ENCODE measurements at places on chromosomes 6 and 20.

- DNase-seq: no peak
Measured at GRCh38 chr6:51626391-51626790, 461.0 kb downstream of the PKHD1 start.

DNA sequence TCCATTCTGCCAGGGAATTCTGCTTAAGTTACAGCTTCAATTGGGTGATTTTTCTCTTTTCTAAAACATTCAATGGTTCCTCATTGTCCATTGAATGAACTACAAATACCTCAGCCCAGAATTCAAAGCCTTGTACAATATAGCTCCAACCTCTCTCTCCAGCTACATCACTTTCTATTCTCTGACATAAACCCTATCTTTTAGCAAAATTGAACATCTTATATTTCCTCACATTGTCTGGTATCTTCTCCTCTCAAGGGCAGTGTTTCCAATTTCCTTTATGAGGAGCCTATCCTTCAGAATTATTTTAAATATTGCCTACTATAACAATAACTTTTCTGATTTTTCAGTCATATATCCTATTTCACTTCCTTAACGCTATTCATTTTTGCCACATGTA, 203.6 kb upstream of the RNF217 start:
- DNase-seq: no peak

DNA sequence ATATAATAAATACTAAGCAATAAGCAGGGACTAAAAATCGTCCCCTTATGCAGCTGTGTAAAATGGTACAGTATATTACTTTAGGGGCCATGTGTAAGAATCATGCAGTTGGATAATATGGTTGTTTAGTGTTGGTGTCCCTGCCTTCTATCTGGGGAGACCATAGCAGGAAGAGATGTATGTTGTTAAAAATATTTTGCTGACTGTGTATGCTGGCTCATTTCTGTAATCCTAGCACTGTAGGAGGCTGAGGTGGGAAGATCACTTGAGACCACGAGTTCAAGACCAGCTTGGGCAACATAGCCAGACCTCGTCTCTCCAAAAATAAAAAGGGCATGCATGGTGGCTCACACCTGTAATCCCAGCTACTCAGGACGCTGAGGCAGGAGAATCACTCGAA, 5.6 kb downstream of the PANK2 start:
- DNase-seq: no peak

- no peak for DNase-seq
Measured at GRCh38 chr20:47800623-47801022, 15.3 kb upstream of the SULF2 start.

DNA sequence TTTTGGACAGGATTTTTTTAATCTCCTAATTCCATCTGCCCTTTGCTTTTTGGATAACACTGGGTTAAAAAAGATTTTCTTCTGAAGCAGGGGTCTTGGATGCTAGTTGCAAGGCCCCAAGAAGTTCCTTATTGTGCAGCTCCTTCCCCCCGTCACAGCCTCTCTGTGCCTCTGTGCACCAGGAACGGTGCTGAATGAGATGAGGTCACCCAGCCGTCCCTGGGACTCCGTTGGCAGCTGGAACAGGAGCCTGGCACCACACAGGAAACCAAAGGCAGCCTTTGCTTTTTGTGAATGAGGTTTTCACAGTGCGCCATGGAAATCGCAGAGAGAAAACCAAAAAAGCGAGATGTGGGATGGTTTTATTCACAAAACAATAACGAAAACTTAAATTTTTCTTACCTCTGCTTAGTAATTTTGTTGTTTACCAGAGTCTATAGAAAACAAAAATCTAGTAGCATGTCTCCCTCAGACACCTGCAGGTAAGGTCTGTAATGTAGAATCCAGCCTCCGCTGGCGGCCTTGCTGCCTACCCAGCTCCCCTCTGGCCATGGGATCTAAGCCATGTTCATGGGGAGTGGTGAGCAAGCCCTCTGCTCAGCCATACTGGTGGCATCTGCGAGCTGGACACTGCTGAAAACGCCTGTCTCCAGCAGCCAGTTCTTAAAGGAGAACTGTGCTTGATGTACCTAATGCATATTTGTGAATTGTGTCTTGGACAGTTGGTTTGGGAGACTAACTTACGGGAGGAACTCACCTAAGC, 40.4 kb upstream of the SYNJ2 start:
- DNase-seq: no peak

GRCh38 chr20:43513931-43514647, 6.6 kb downstream of the L3MBTL1 start:
- peak; percentile 93 for DNase-seq

DNA sequence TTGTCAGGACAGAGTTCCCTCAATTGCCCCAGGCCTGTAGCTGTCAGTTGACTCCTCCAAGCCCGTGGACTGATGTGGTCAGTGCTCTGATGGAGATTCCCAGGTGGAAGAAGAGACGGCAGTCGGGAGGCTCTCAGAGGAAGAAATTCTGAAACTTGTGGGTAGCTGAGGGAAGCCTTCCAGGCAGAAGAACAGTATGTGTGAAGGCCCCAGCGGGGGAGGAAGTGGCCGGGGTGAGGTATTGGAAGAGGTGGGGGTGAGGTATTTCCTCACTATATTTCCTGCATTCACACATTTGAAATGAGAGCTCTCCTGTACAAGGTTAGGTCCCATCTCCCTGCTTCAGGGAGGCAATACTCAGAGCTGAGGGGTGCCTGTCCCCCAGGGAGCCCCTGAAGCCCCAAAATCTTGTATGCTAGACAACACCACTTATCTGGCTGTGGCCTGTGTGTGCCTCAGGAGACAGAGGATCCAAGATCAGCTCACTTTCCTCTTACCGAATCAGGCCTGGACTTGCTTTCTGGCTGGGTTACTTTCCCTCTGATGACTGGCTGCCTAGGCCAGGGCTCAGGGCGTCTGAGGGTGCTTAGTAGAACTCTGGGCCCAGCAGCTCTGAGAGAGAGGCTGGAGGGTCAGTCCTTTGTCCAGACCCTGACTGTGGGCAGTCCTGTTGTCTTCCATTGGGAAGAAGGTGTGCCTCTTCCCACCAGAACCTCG, 49.3 kb upstream of the MYL9 start:
- no peak for DNase-seq

DNA sequence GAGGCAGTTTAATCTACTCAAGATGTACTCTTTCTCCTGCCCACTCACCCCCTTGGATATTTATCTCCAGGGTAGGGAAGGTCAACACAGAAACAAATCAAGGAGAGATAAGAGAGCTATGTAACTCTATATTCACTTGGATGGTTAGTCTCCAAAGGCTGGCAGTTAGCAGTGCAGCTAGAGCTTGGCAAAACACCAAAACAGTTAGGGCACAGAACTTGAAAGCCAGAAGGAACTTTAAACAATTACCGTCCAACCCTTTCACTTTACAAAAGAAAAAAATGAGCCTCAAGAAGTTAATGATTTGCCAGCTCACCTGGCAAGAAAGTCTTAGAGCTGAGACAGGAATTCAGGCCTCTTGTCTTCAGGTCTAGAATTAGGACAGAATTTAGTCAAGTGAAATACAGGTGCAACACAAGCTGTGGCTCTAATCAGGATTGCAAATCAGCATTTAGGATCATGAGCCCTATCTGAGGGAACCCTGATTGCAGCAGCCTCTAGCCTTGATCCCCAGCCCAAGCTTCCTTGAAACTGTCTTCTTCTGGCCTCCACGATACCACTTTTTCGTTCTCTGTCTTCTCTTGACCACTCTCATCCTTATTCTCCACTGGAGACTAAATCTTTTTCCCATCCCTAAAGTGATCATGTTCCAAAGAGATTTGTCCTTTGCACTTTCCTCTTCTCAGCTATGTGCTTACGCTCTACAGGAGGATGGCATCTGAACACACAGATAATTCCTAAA, 14.9 kb downstream of the NEDD9 start:
- DNase-seq: no peak

GRCh38 chr6:111754423-111754822, 118.8 kb downstream of the FYN start:
- DNase-seq: no peak

- DNase-seq: no peak
Measured at GRCh38 chr6:117425431-117426153, at the start of gene ROS1. Gene ROS1 (minus strand): TSS chr6:117425942. CDS start chr6:117425656, 286 bp downstream.

- DNase-seq: no peak
Measured at GRCh38 chr20:821731-822065, 11.8 kb upstream of the FAM110A start.

DNA sequence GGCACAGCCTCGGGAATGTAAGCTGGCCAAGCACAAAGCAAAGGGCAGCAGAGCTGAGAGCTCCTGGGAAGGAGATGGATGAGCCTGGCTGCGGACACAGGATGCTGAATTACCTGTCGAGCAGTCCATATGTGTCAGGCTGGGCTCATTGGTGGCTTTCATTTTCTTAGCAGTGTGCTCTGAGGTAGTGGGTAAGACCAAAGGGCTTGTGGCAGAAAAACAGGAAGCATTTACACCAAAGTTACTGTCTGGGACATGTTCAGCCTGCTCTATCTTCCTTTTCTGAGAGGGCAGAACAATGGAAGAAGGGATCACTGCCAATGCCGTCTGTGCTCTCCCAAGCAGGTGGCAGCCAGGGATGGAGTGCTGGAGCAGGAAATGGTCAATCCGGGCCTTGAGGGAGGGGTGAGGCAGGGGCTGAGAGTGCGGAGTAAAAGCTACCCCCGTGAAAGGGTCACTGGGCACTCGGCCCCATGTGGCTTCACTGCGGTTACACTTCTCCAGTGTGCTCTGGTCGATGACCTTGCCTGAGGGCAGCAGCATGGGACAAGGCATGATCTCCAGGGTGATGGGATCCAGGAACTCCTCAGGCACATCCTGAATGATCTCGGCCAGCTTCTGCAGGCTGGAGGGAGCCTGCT, 36.9 kb upstream of the AVP start:
- no peak for DNase-seq

DNA sequence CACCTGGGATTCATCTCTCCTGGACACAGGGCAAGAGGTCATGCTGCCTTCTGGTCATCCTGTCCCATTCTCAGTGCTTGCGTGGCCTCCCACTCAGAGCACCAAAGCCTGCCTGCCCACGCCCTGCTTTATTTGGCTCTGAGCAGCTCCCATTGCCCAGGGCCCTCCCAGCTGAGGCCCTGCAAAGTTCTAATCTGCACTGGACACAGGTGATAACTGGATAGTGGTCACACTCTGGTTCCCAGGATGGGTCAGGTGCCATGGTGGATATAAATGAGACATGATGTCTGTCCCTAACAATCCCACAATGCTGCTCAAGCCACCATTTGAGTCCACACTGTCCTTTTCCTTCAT, 39.5 kb downstream of the CPXM1 start:
- DNase-seq: no peak

DNA sequence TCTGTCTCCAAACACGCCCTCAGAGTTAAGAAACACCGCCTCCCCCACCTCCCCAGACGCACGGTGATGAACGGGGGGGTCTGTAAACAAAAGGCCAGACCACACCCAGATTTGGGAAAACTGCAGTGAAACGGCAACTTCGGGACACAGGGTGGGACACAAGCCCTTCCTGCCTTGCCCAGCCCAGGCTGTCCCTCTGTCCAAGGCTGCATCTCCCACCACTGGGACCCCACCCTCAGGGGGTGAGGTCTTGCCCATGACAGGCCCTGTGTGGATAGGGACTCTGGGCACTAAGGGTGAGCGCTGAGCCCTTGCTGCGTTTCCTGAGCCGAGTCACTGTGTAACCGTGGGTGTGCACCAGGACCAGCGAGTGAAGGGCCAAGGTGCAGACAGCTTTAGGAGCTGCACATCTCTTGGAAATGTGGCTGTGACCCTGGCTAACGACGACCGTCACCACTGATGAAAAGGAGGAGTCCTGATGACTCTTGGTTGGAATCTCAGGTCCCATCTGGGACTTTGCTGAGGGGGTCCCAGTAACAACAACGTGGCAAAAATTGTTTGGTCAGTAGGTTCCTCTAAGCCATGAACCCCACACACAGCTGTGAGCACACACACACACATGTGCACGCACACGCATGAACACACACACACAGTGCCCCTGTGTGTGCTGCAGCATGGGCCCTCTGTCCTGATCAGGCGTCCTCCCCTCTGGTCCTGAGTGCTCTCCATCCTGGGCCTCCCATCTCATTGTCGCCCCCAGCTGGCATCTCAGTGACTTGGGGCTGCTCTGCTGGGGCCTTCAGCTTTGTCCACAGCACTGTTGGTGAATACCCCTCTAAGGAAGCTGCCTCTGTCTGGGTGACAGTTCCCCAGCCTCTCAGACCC, 100.6 kb downstream of the RAMACL start:
- no peak for DNase-seq

DNA sequence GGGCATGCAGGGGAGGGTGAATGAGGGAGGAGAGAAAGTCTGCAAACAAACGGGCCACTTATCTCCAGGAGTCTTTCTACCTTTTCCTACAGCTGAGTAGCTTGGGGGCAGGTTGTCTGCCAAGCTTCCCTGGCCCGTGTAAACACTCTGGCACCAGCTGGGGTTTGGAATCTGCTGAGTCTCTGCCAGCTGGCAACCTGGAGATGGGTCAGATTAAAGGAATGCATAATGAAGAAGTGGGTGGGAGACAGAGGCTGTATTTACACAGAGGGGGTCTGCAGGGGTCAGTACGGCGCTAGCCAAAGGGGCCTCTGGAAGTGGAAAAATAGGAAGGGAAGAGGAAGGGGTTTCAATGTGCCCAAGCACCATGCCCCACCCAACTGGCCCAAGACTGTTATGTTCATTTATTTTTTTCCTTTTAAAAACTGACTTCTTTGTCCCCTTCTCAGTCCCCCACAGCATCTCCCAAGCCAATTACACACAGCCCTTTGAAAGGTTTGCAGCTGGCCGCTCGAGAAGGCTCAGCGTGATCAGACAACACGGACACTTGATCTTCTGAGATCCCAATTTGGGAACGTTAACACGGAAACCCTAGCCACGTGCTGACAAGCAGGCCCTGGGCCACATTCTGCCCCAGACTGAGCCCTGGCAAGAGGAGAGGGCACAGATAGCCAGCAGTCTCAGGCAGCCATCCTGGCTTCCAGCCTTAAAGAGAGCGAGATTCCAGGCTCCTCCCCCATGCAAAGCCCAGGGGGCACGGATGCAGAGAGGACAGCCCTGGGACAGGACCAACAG, 25.2 kb downstream of the TRAM2 start:
- no peak for DNase-seq
